Activated CD4-positive, alpha-beta T cell treated with anti-CD3 and anti-CD28 coated beads for 48 hours (primary cell): ENCODE measurements at places on chromosomes 7 and 10.

DNA sequence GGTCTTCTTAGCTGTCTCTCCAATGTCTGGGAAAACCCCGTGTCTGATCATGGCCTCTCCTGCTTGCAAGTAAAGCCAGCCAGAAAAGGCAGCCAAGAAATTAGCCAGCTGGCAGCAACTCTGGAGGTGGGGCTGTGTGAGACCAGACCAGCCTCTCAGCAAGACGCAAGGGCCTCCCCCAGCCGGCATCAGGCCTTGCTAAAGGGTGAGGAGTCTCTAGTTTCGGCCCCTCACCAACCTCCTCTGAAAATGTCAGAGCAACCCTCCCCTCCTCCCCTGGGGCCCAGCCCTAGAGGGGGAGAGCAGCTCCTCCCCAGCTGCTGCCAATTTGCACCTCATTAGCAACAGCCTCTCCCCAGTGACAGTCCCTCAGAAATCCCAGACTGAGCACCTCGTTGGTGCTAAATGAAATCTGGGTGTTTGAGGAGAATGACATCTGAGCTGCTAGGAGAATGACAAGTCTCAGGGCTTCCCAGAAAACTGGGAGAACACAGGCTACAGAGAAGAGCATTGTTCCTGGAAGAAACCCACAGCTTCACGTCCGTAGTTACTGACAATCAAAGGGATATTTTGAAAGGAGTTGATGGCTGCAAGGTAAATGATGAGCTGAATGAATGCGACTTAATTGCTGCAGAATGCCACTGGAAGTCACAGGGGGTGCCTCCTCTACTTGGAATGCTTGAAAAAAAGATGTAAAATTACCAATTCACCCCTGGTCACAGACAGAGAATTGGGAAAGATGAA is 25.9 kb downstream of the DGKI start:
- no peak for DNase-seq

DNA sequence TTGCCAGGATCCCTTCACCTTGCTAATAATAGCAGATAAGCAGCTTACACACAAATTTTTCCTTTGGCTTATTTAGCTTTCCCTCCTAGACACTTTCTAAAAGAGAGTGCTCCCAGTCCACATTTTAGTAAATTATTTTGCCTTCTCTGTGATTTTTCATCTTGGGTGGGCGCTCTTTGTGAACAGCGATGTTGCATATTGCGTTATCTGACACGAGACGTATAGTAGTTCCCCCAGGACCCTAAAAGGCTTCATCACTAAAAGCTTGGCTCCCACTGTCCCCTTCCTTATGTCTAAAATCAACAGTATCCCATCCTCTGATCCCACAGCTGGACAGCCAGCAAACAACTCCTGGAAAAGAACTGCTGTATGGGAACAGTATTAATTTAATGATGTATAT is 232.9 kb downstream of the DYNC1I1 start:
- DNase-seq: no peak

DNA sequence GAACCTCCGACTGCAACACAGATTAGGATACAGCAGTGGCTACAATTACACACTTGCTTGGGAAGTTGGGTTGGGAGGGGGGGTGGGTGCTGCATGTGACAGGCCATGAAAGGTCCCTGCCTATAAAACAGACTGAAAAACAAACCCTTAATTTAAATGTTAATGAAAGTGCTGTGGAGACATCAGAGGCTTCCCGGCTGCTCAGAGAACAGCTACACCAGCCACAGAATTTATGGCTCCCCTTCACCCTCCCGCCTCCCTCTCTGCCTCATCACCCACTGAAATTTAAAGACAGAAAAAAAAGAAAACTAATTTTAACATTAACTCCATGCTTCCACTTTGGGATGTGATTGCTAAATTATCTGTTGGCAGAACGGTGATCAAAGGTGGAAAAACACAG is 34.7 kb downstream of the FBXW4 start:
- no peak for DNase-seq

GRCh38 chr7:151408839-151409666 is 785 bp downstream of the WDR86 start:
- no peak for DNase-seq

GRCh38 chr7:141544831-141545230 is 6.4 kb upstream of the AGK start:
- no peak for DNase-seq

- no peak for DNase-seq
These were observed 155.9 kb downstream of the SEC23IP start for GRCh38 chr10:120048391-120048790.

DNA sequence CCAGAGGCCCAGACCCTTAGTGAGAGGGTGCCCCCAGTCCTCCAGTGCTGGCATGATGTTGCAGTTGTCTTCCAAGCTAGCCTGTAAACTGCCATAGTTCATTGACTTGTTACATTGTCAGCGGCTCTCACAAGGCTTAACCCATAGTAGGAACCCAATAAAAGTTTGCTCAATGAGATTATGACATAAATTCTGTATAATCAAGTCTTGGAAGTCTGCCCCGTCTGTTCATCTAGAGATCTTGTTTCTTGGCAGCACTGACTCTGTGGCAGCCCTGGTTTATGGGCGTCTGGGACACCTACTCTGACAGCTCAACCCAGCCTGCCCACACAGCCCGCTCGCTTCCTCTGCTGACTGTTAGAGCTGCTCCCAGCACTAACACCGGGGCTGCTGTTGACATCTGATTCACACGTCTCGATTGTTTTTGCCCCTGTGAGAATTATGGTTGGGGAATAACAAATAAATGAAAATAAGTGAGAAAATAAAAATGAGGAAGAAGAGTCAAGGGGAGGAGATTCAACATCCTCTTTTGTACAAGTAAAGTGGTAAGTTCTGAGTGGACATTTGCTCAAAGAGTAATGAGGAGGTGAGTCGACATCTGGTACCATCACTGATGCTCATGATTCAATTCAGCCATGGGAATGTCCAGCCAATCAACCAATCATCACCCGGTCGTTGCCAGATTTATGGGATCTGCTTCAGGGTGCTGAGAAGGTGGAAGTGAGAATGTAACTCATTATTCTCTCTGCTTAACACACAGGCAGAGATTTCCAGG is 160.8 kb downstream of the SPAG6 start:
- peak; percentile 54 for DNase-seq

- no peak for DNase-seq
These were observed 396.0 kb downstream of the PHTF2 start for GRCh38 chr7:78194611-78195010.

DNA sequence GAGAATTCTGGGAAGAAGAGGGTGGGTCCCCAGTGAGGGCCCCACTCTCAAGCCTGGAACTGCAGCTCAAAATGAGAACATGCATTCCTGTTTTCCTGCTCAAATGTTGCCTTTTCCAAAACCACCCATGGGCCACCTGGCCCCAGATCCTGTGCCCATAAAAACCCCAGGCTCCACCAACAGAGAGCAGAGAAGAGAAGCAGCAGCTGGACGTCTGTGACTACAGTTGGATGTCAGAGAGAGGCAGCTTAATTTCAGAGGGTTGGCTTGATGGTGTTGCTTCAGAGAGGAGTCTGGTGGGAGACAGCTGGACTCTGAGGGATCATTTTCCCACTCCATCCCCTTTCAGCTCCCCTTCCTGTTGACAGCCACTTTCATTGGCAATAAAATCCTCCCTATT is 256.4 kb downstream of the FZD1 start:
- no peak for DNase-seq

- no peak for DNase-seq
These were observed 694.6 kb upstream of the SORCS1 start for GRCh38 chr10:107859065-107859464.

DNA sequence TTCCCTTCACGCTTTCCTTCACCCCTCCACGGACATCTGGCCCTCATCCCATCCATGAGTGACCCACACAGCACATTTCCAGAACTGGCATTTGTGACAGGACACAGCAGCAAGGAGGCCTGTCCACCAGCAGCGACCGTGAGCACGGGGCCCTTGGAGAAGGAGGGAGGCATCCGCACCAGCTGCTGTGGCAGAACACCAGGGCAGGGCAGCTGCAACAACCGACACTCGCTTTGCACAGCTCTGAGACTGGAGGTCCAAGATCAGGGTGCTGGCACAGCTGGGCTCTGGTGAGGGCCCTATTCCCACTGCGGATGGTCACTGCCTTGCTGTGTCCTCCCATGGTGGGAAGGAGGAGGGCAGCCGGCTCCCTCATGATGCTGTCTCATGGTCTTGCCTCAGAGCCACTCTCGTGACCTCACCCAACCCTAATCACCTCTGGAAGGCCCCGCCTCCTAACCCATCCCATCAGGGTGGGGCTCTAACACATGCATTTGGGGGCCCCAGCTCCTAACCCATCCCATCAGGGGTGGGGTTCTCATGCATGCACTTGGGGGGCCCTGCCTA is 36.7 kb downstream of the PTPRN2 start:
- no peak for DNase-seq
